Activated CD8-positive, alpha-beta T cell treated with anti-CD3 and anti-CD28 coated beads for 36 hours (primary cell): ENCODE measurements at places on chromosomes 6 and 20. TPM values are rescaled to one million over a fixed set of nuclear protein-coding genes. Genes with fewer than 3 reads are reported as not detected.

Gene RGS17
- not detected for total RNA-seq

Gene GNAS-AS1
- 2.0 TPM for total RNA-seq

DNA sequence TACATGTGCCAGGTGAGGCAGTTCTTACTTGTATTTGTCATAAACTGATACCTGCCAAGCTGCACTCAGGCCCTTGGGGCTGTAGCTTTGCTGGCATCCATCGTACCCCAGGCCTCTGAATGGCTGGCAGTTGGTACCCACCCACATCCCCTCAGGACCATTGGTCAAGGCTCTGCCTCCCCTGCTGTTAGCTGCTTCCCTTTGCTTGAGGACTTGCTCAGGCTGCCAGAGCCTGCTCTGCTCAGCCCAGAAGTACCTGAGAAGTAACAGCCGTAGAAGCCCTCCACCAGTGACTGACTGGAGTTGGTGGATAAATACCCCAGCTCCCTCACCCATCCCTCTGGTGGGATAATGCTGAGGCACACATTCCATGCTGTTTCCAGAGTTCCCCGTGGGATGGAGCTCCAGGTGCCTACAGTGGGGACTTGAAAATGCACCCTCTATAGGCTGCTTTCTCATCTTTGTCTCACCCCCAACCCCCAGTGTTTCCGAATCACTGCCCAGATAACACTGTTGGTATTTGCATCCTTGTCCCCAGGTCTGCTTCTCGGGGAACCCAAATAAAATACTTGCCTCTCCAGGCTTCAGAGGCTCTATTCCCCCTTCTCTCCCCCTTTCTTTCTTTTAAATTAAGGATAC lies 7.3 kb downstream of the EBF4 start:
- peaks cover 12% of the 10 kb centered on the region for H3K27me3 ChIP-seq
- no peak overlapping the region for H3K4me3 ChIP-seq
- DNase-seq, result no peak
- H3K36me3 ChIP-seq, result no peaks in the 10 kb centered on the region

- H3K4me3 ChIP-seq, result no peak overlapping the region
- H3K27me3 ChIP-seq, result no peaks in the 10 kb centered on the region
- H3K27ac ChIP-seq, result no peak overlapping the region
- no peak for DNase-seq
These were observed 47.7 kb upstream of the TMEM244 start for GRCh38 chr6:129908858-129909257.

DNA sequence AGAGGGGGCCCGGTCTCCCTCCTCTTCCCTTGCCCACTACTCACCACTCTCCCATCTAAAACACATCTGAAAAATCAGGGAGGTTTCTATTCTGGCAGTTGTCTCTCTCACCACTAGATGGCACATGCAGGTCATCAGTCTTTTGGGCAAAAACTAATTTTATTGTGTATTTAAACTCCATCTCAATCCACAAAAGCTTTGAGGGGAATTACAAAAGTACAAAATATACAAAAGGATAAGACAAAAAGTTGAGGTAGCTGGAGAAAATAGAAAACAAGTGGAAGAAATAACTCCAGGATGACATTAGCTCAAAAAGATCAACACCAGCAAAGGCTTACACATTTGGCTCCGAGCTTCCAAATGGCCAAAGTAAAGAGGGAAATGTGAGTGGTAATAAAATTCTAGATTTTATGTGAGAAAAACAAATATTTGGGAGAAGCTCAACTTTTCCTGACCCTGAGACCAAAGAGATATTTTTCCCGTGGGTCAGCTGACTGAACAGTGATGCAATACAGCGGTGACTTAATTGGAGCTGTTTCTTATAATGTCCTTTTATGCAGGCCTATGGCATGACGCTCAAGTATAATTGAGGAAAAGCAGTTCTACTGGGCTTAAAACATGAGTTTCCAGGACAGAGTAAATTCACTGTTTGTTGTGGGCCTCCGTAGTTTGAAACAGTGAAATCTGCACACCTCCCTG lies 79.8 kb upstream of the CHD6 start:
- peak; percentile 26 for DNase-seq
- no peak overlapping the region for H3K27ac ChIP-seq
- no peak overlapping the region for H3K4me3 ChIP-seq
